Left ventricle myocardium inferior (tissue), 1 donor: ENCODE measurements at places on chromosomes 3 and 15.

GRCh38 chr3:81947359-81947758 lies 185.9 kb upstream of the GBE1 start:
- DNase-seq: no peak

DNA sequence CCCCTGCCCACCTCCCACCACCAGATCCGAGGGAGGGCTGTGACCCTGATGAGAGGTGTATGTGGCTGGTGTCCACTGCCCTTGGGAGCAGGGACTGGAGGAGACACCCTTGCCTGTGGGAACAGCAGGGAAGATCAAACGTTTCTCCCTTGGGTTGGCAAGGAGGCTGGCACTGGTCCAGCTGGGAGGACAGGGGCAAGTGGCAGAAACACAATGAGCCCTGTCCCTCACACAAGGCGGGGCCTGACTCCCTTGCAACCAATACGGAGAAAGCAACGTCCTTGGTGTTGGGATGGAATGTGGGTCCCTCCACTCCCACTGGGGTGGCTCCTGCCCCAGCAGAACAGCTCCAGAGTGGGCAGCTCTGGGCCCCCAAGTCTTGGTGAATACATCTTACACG lies 5.2 kb downstream of the HYAL2 start:
- no peak for DNase-seq

- no peak for DNase-seq
Measured at GRCh38 chr3:85939074-85939482, 980.3 kb downstream of the CADM2 start.

- DNase-seq: no peak
Measured at GRCh38 chr3:94694894-94695293, 632.0 kb downstream of the NSUN3 start.

- no peak for DNase-seq
Measured at GRCh38 chr15:46713045-46713444, 1004.3 kb upstream of the SEMA6D start.

- no peak for DNase-seq
Measured at GRCh38 chr3:27378331-27378730, 9.1 kb upstream of the NEK10 start.

GRCh38 chr15:51600114-51600513 lies 22.5 kb downstream of the DMXL2 start:
- no peak for DNase-seq

DNA sequence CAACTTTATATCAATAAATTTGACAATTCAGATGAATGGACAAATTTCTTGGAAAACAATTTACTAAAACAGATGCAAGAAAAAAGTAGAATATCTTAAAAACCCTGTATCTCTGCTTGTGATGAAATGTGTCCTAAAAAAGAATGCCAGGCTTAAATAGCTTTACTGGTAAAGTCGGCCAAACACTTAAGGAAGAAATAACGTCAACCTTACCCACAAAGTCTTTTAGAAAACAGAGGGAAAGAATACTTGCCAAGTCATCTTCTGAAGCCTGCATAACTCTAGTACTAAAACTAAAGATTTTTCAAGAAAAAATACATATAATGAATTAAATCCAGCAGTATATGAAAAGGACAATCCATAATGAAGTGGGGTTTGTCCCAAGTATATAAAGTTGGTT lies 111.1 kb downstream of the RASA2 start:
- no peak for DNase-seq

GRCh38 chr3:146449076-146449475 lies 20.3 kb downstream of the PLSCR2 start:
- DNase-seq: no peak

DNA sequence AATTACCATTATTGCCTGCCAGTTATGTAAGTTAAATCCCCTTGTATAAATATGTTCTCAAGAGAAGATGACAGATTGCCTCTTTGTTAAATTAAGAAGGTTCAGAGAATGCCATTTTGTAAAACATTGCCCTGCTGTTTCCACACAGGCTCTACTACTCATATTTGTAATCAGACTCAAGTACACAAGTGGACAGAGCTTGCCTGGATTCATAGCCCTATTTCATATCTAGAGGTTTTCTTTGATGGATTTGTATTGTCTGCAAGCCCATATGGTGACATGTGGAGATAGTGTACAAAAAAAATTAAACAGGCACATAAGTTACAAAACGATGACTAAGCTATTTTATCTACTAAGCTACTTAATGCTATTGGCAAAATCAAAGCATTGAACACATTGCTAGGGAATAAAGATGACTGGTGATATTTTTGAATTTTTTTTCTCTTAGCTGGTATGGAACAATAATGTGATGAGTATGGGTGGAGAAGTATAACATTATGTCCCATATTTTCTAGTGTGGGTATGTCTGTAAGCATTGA lies 1286.6 kb upstream of the ALCAM start:
- no peak for DNase-seq

DNA sequence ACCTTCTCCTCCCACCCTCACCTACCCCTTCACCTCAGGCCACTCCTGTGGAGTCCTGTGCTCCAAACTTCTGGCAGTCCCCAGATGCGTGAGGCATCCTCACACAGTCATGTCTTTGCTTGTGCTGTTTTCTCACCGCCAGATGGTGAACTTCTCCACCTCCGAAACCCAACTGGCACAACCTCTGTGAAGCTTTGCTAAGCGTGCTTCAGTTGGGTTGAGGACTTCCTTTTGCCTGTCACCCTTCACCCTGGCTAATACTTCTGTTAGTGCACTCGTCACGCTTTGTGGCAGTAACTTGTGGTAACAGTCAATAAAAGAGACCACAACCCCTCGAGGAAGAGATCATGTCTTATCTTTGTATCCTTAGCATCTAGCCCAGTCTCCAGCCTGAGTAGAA lies 42.0 kb upstream of the SKOR1 start:
- no peak for DNase-seq

- DNase-seq: no peak
Measured at GRCh38 chr15:40863660-40864270, 10.3 kb downstream of the RHOV start.
